ENCODE measurements at places on chromosomes 7 and 10.

- DNase-seq, result no peak
These were observed 153.6 kb downstream of the PHF14 start for GRCh38 chr7:11127114-11127785.

DNA sequence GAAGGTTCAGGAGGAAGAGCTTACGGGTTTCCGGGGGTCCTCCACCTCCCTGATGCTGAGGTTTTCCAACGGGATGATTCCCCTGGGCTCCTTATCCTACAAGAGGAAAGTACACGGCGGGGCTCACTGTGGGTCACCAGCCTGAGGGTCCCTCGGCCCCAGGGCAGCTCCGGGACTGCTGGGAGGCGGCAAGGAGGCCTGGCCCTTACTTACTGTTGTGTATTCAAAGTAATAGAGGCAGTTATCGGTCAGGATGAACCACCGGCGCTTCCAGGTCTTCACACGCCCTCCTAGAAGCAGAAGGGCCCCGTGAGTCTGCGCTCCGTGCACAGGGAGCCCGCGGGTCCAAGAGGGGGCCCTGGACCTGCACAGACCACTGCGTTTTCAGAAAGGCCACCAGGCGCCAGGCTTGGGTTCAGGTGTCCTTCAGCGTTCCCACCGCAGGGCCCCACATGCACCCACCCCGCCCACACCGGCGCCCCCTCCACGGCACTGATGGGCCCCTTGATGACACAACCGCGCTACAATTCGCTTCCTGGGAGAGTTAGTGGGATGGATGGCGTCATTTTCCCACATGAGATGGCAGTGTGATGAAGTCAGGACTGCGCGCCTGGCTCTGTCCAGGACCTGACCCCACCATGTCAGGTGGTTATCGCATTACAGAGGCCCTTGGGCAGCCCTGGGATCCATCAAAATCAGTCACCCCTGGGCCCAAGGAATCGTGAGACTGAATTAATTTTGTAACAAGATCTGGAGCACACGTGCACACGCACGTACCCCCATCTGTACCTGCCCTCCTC, 106.7 kb downstream of the CYTH3 start:
- no peak for DNase-seq

GRCh38 chr7:154332811-154333580, 280.8 kb downstream of the DPP6 start:
- no peak for DNase-seq

DNA sequence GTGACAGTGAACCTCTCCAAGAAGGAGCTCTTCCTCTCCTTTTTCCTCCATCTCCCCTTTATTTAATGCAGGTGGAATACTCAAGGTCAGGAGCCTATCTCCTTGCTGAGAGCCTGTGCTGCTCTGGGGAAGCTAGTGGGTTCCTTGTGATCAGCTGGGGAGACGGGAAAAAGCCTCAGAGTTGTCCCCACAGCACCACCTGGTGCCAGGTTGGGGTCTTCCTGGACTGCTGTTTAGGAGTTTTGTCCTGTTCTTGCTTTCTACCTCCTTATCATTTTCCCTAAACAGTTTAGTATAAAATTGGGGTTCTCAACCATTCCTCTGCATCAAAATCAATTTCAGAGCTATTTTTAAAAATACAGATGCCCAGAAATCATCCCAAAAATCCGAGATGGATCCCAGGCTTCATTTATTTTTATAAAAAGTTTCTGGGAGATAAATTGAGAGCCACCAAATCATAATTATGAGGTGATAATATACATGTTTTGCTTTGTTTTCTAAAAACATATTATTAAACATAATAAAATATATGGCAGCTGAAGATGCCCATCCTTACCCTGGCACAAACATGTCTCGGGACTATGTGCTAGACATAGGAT, 44.3 kb downstream of the MACC1 start:
- DNase-seq, result peak; percentile 24

- DNase-seq, result no peak
These were observed 168.2 kb downstream of the LRRC4 start for GRCh38 chr7:127863082-127863481.

GRCh38 chr10:132156382-132156781, 30.4 kb upstream of the DPYSL4 start:
- no peak for DNase-seq

DNA sequence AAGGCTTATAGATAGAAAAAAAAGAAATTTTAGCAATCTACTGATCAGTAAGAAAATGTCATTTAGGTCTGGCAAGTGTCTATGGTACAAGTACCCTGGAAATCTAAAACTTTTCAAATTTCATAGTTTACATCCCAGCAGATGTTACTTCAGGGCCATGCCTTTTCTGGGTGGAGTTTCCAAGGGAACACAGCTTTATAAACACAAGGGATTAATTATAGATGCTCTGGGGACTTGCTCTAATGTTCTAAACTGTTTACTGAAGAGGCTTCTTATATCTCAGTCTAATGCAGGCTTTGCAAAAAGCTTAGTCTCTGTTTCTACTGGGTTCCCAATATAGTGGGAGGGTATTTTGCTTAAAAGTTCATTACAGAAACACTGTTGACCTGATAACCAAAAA, 3.1 kb downstream of the CD36 start:
- no peak for DNase-seq

- no peak for DNase-seq
These were observed 21.9 kb upstream of the CFAP46 start for GRCh38 chr10:132964231-132964630.

DNA sequence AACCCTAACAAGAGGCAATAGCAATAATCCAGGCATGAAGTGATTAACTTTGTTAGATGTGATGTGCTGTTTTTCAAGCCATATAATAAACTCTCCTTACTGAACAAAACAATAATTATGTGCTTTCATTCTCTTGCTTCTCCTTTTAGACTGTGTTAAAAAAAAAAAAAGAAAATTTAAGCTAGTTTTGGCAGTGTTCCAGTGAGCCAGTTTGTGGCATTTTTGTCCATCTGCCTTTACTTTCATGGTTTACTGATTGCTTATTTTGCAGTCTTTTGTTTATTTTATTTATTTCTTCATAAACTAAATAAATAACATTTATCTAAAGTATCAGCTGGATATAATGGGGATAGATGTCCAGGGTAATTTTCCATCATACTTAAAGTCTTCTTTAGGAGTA, 625.3 kb downstream of the CNTNAP2 start:
- DNase-seq, result no peak

GRCh38 chr10:82308641-82309040, 433.6 kb downstream of the NRG3 start:
- DNase-seq, result no peak

- DNase-seq, result no peak
These were observed 21.3 kb upstream of the CLDN4 start for GRCh38 chr7:73809467-73809951.

- no peak for DNase-seq
These were observed 120.9 kb downstream of the PLXNA4 start for GRCh38 chr7:132455378-132455777.

DNA sequence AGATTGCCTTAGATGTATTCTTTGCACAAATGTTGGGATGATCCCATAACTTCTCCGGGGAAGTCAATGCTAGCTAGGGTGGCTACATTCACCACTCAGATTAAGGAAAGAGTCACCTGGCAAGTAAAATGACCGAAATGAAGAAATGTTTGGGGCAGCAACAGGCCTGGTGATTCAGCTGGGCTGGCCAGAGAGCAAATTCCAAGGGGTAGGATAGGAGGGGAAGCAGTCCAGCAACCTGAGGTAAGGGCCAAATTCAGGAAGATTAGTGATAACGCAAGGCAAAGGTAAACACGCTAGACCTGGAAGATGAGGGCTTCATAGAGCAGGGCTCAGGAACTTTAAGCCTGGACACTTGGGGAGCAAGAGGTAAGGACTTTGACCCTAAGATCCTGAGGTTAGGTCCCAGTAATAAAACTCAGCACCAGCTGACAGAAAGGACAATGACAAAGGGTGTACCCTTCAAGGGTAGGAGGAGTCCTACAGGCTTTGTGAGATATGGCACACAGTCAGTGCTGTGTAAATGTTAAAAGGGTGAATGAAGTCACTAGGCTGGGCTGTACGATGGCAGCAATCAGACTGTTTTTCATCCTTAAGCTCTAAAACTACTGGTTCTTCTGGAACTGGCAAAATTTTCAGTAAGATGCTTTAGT, 22.7 kb upstream of the SMNDC1 start:
- DNase-seq, result no peak
